ENCODE measurements at places on chromosomes 6 and 20.

DNA sequence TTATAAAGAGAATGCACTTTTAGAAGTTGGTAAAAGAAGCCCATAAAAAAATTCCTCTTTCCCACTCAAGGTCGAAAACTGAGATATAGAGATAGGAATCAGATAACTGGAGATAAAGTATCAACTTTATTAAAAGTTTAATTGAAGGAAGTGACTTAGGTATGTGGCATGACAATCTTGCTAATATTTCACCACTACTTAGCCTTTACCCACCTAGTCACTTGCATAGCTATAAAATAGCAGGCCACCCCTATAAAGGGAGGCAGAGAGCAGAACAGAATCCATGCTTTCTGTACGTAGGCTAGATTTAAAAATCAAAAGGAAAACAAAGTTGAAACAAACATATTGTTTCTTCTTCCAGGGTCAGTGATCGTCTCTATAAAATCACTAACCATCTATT lies 13.2 kb upstream of the TBC1D32 start:
- no peak for DNase-seq

DNA sequence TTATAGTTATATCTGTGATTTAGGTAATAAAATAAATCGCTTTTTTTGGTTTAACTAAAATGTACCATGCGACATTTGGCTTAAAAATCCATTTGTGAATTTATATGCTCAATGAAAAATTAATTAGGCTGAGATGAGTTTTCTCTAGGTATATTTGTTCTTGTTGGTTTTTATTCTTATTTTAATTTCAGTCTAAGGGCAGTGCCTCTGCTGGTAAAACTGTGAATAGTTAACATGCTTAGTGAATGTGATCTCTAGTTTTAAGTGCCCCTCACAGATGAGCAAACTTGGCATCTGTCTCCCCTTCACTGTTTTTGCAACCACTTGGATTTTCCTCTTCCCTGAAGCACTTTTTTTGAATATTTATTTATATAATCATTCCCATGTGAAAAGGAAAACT lies 822.7 kb downstream of the GRIK2 start:
- no peak for DNase-seq

DNA sequence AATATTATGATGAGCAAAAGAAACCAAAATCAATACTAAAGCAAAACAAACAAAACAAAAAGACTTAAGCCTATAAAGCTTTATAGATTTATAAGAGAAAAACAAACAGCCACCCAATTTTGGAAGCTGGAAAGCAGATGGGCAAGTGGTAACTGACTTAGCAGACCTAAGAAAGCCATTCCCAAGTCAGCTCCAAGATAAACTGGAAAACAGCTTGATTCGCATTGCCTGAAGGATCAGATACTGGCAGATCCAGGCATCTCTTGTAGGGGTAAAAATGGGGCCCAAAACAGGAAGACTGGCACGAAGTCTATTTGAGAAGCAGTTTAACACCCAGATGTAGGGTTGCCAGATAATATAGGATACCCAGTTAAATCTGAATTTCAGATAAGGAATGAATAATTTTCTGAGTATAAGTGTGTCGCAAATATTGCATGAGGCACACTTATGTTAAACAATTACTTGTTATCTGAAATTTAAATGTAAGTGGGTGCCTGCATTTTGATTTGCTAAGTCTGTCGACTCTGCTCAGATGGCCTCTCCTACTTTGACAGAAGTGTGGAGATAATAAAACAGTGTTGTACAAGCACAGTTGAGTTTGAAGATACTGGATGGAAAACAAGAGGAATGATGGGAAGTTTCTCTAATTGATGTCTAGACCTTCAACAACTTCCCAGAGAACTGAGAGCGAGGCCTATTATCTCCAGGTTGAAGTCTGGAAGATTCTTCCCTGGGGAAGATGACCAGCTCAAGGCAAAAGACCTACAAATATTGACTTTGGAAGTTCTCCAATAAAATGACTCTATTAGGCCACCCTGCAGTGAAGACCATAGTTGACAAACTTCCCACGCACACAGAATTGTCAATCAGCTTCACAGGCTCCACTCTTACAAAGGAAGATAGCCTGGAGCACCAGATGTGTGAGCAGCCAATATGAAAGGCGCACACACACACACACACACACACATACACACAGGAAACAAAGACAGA lies 113.4 kb downstream of the FAM50B start:
- DNase-seq = no peak

DNA sequence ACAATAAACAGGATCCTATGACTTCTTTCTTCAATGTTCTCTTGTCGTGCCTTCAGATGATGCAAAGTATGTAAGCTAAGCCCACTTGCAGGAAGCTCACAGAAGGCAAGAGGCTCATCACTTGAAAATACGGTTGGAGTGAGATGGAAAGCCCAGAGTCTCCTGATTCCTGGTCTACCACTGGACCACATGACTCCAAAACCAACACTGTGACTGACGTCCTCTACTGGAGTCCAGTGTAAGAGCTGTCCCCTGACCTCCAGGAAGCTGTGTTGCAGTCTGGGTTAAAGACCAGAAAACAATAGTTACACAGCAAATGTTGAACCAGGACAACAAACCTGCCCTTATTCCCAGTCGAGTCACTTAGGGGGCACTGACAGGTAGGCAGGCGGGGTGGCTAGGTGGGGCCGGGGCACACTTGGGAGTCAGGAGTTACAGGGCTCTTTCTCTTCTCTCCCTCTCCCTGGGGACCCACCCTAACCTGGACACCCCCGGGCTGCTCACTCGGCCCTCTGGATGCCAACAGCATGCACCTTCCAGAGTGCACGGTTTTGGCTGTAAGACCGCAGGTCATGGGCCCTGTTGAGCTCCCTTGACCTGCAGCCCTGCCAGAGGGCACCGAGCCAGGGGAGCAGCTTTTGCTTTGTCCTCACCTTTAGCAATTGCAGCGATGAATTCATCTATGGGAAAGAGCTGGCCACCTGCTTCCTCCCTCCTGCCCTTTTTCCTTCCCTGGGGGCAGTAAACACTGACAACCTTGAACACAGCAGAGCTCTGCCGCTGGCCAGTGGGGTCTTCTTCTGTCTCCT lies 7.4 kb downstream of the PCK1 start:
- no peak for DNase-seq

GRCh38 chr6:117074672-117075071 lies 190.7 kb upstream of the VGLL2 start:
- DNase-seq = no peak

DNA sequence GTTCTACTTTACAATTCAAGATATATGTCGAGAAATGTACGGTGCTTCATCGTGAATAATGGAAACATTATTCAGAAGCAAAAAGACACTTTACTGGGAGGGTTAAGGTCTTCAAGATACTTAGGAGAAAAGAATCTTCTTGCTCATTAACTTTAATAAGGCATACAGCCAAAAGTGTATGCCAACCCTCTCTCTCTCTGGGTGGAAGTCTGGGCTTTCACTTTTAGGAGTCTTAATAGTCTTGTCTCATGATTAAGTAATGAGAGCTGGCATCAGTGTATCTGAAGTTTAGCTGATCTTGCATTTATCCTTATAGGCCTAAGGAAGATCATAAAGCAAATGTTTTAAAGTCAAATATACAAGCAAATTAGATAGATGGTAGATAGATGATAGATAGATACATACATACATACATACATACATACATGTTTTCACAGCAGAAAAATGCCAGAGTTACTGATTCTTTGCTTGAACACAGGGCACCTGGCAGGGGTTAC lies 21.5 kb downstream of the OLIG3 start:
- DNase-seq = no peak

DNA sequence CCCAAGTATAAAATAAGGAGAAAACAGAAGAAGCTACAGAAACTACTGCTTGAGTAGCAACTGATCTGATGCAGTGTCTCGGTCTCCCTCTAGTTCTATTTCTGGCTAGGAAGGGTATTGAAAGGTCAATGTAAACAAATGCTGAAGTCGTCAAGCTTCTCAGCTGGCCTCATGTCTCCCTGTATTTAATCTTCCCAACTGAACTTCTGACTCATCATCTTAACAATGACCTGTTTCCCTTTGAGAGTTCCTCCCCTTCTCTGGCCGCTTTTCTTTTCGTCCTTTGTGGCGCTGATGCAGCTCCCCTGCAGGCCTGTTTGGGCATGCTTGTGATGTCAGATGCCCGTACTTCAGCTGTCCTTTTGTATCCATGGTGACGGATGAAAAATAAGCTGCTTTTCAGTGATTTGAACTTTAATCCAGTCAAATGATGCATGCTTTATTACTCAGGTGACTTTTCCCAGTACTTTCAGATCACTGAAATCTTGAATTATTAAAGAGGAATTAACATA lies 7.8 kb upstream of the LCA5 start:
- peak; percentile 30 for DNase-seq

- DNase-seq = no peak
These were observed 140.8 kb downstream of the BTBD9 start for GRCh38 chr6:38498805-38499445.

- DNase-seq = no peak
These were observed 83.0 kb downstream of the MAP3K4 start for GRCh38 chr6:161074496-161075121.
